ENCODE measurements at places on chromosomes 6 and 20.

DNA sequence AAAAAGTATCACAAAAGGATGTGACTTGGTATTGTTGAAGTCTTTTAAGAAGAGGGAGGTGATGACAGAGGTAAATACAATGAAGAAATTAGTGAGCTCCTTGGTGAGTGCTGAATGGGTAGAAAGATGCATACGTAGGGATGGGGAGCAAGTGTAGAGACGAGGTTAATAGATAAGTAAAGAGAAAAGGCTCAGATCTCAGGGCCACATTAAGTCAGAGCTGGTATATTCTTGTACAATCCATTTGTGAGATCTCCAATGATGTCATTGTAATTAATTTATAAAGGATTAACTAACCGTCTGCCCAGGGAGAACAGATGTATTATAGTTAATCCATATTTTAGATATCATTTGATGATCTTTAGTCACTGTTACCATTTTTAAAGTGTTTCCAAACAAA lies 43.4 kb downstream of the SMPDL3A start:
- DNase-seq, result no peak

- DNase-seq, result peak; percentile 44
Observed at GRCh38 chr6:30074331-30075093, 1.1 kb downstream of the RNF39 start.

DNA sequence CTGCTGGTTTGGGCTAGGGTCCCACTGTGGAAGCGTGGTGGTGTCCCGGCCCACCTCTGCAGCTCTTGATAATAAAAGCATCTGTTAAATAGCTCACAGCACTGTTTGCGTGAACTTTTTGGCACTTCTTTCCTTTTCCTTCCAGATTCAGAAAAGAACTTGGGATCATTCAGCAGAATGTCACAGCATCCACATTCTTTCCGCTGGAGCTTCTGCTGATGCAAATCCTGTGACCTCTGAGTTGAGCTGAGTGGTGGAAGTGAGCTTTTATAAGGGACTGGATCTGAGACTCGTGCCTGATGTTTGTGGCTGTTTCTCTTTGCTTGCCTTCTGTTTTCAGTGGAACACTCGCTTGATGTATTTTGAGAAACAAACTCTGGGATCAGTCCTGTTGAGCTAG lies 3.9 kb downstream of the OSBPL2 start:
- DNase-seq, result no peak

- DNase-seq, result no peak
Observed at GRCh38 chr20:23225407-23226060, 125.1 kb upstream of the NXT1 start.
